ENCODE measurements at places on chromosomes 7 and 10.

- DNase-seq: no peak
Measured at GRCh38 chr10:125641398-125641797, 41.6 kb downstream of the TEX36 start.

DNA sequence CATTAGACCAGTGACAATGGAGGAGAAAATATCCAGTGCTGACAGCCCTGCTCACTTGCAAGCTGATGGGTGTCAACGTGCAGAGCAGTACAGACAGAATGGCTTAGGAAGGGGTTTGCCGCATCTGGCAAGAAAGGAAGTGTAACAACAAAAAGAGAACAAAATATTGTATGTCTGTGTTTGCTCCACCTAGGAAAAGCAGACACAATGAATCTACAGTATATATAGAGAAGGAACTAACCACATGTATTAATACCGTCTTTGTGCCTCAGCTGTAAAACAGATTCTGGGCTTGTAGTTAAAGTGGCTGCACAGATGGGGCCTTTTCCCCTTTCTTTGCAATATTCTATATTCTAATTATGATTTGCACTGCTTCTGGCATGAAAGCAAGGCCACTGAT is 281.1 kb upstream of the MEOX2 start:
- DNase-seq: no peak

- no peak for DNase-seq
Measured at GRCh38 chr10:81957976-81958375, 83.0 kb downstream of the NRG3 start.

- DNase-seq: no peak
Measured at GRCh38 chr10:110524179-110524858, 26.6 kb downstream of the DUSP5 start.

DNA sequence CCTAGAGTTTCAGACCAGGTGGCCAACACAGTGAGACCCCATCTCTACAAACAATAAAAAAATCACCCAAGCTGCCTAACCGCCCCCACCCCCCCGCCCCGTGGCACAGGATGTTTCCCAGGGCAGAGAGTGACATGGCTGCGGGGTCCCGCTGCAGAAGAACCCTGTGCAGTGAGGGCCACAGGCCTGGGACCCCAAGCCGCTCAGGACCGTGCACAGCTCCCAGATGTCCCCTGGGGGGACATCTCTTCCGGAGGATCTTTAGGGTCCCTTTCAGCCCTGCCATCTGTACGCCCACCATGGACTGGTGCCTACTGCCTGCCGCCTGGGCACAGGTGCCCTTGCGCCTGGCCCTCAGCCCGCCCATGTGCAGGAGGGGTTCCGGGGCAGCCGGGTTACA is 373.6 kb downstream of the DNAJB6 start:
- DNase-seq: no peak

GRCh38 chr7:22577470-22578001 is 77.5 kb upstream of the STEAP1B start:
- no peak for DNase-seq

- DNase-seq: no peak
Measured at GRCh38 chr10:133060022-133060421, 27.7 kb upstream of the ADGRA1 start.

GRCh38 chr10:127736915-127737562 is at the start of gene FOXI2:
Gene FOXI2, plus strand, starts transcription at chr10:127737185. Its CDS starts 89 bp downstream, at chr10:127737274.
- DNase-seq: no peak

GRCh38 chr10:78599122-78599853 is 469.5 kb upstream of the ZMIZ1 start:
- no peak for DNase-seq

GRCh38 chr10:12701696-12702095 is 299.8 kb downstream of the CCDC3 start:
- DNase-seq: no peak

- DNase-seq: no peak
Measured at GRCh38 chr10:46272863-46273415, 13.9 kb upstream of the ANTXRL start.

GRCh38 chr10:20953120-20953519 is 56.0 kb upstream of the NEBL start:
- no peak for DNase-seq

- no peak for DNase-seq
Measured at GRCh38 chr7:72709909-72710308, 118.1 kb downstream of the TYW1B start.

- DNase-seq: no peak
Measured at GRCh38 chr10:31867646-31868045, 61.0 kb downstream of the ARHGAP12 start.

DNA sequence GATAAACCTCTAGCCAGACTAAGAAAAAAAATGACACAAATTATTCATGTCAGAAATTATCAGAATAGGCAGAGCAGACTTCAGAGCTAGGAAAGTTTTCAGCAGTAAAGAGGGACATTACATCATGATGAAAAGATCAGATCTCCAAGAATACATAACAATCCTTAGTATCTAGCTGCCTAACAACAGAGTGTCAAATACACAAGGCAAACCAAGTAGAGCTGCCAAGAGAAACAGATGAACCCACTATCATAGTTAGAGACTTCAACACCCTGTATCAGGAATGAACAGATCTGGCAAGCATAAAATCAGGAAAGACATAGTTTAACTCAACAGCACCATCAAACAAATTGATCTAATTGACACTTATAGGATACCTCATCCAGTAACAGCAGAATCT is 92.3 kb downstream of the NKX6-2 start:
- no peak for DNase-seq

GRCh38 chr7:150959739-150960734 is 18.1 kb downstream of the KCNH2 start:
- DNase-seq: no peak

GRCh38 chr10:101613646-101614045 is 25.5 kb downstream of the DPCD start:
- no peak for DNase-seq

DNA sequence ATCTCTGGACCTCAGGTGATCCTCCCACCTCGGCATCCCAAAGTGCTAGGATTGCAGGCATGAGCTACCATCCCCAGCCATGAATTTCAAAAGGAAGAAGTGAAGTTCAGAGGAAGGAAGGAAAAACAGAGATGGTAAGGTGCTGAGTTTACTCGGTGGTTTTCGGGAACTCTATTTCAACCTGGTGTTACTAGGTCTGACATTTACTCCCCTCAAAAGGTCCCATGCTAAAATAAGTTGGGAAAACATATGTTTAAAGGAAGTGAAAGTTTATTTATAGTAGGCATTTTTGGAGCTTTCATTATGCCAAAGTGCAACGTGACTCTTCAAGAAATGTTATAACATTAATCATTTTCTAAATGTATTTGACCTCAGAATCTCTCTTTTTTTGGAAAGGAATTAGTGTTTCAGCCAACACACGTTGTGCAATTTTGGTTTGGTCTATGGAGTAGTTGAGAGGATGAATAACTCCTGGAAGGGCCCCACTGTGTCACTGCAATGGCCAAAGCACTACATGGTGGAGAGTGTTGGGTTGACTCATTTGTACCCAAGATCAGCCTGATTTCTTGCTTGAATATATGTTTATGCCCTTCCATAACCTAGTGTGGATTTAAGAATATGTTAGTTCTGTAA is 114.7 kb upstream of the FAM171A1 start:
- no peak for DNase-seq

GRCh38 chr10:6490614-6491013 is 89.5 kb downstream of the PRKCQ start:
- no peak for DNase-seq

DNA sequence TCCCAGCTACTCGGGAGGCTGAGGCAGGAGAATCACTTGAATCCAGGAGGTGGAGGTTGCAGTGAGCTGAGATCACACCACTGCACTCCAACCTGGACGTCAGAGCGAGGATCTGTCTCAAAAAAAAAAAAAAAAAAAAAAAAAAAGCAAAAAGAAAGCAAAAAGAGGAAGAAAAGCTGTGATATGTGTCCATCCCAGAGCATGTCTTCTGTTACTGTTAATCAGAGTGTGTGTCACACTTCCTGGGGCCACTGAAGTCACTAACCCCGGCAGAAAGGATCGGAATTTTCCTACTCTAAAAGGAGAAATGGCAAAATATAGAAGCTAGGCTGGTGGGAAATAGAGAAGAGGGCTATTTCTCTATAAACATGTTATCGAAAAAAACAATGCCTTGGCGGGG is 11.9 kb downstream of the PIK3AP1 start:
- no peak for DNase-seq

DNA sequence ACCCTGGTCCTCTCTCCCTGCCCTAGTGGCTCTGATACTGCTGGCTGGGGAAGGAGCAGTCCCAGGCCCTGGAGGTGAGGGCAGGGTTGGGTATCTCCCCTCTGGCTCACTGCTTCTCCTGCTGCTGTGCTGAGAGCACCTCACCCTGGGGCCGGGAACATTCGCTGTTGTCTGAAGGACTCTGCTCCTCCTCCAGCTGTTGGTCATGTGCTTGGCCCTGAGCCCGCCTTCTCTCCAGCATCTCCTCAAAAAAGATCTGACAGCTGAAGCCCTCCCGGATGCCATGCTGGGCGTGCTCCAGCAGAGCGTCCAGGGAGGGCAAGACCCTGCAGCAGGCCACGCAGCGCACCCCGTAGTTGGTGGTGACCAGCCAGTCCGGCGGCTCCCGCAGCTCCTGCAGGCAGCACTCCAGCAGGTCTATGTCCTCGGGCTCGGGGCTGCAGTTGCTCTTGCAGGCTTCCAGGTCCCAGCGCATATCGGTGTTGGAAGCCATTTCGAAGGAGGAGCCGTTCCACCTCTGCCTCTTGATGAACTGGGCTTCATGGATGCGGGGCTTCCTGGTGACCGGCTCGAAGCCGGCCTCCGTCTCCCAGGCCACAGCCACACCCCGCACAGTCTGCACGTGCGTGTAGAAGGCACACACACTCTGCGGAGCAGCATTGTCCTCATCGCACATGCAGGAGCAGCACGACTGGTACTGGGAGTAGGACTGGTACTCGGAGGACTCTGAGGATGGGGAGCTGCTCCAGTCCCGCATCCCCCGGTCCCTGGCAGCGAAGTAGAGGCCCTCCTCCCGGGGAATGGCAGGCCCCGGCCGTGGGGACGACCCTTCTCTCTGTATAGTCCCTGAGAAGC is 2.1 kb downstream of the FAM170B start:
- no peak for DNase-seq

GRCh38 chr7:158080899-158081445 is 506.7 kb downstream of the PTPRN2 start:
- no peak for DNase-seq

DNA sequence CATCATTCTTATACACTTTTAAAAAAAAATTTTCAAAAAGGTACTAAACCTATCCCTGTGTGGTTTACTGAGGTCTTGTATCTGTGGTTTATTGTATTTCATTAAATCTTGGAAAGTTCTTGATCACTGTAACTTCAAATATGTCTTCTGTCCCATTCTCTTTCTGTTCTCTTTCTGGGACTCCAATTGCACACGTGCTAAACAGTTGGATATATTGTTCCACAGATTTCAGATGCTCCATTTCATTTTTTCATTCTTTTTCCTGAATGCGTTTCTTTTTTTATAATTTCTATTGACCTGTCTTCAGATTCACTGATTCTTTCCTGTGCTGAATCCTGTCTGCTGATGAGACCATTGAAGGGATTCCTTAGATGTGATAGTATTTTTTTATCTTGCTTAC is 4.6 kb upstream of the KLF6 start:
- no peak for DNase-seq

GRCh38 chr10:117652228-117653169 is 110.0 kb downstream of the EMX2 start:
- DNase-seq: no peak

GRCh38 chr7:115844857-115845256 is 185.7 kb downstream of the TFEC start:
- DNase-seq: no peak

DNA sequence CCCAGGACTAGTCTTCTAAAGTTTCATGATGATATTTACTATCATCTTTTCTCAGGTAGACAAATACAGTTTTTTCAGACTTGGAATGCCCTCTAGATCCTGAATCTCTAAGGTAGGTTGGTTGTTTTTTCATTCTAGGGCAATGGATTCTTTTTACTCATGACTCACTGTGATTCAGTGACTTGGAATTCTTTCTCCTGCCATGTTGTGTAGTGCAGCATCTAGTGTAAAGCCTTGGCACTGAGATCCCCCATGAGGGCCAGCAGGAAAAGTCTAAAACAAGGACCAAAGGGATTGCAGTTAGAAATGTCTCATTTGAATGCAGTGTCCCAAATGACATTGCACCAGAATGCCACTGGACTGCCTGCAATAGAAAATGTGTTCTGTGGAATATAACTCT is 430.4 kb downstream of the NEBL start:
- no peak for DNase-seq

DNA sequence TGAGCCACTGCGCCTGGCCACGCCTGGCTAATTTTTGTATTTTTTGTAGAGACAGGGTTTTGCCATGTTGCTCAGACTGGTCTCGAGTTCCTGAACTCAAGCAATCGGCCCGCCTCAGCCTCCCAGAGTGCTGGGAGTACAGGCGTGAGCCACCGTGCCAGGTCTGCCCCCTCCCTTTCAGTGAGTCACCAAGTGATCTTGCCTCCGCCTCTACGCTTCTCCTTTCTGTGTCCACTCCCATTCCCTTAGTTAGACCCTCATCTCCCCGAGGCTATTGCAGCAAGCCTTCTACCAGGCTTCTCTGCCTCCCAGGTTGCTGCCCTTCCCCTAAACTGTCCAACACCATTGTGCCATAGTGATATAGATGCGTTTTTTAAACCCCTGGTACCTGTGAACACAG is 32.9 kb downstream of the CDC123 start:
- DNase-seq: no peak

DNA sequence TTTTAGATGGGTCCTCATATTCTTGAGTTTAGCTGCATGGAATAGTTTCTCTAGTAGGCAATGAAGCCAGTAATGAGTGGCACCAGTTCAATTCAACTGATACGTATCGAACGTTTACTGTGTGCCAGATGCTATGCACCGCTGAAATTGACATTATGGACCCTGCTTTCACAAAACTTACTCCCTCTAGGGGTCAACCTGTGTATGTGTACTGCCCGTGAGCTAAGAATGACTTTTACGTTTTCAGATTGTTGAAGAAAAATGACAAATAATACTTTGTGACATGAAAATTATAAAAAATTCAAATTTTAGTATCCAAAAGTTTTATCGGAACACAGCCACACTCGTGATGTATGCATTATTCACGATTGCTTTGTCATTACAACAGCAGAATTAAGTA is 95.5 kb downstream of the ZMYND11 start:
- no peak for DNase-seq

DNA sequence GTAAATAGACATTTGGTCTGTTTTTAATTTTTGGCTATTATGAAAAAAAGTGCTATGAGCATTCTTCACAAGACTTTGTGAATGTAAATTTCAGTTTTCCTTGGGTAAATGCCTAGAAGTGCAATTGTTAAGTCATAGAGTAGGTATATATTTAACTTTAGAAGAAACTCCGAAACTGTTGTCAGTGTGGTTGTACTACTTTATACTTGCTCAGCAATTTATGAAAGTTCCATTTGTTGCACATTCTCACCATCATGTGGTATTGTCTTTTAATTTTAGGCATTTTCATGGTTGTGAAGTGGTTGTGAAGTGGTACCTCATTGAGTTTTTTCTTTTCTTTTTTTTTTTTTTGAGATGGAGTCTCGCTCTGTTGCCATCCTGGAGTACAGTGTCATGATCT is 60.0 kb downstream of the TYW1 start:
- DNase-seq: no peak

- DNase-seq: no peak
Measured at GRCh38 chr10:33498391-33498891, 164.0 kb upstream of the NRP1 start.

Measured in NCI-H2081 treated with DMSO at 0.1 percent for 48 hours (cell line).